ENCODE measurements at places on chromosomes 7 and 10.

DNA sequence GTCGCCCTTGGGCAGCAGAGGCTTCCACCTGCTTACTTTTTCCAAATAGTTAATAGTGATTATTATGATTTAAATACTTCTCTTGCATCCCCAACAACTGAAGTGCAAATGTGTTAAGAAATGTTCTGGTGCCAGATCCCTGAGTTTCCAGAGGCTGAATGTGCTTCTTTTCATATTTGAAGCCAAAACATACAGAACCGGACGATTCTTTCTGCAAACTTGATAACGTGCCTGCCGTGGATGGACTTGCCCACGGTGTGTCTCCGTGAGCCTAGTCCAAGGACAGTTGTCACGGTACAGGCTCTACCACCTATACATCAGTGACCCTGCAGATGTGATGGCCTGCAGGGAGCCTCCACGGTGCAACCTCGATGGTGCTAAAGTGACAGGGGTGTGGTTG, 198.6 kb upstream of the LYZL2 start:
- no peak for DNase-seq

GRCh38 chr10:119477444-119477843, 65.1 kb downstream of the RGS10 start:
- DNase-seq, result no peak

DNA sequence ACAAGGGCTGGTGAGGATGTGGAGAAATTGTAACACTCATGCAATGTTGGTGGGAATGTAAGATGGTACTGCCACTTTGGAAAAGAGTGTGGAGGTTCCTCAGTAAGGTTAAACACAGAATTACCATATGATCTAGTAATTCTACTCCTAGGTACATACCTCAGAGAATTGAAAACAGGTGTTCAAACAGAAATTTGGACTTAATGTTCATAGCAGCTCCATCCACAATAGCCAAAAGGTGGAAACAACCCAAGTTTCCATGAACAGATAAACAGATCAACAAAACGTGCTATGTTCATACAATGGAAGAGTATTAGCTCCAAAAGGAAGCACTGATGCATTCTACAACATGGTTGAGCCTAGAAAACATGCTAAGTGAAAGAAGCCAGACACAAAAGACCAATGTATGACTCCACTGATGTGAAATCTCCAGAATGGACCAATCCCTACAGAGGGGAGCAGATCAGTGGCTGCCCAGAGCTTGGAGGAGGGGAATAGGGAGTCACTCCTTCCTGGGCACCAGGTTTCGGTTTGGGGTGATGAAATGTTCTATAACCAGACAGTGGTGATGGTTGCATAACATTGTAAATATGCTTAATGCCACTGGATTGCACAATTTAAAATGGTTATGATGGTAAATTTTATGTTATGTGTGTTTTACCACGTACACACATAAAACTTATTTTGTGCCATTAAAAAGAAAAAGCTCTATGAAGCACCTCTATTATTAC, 5.7 kb upstream of the WDR86 start:
- DNase-seq, result no peak

DNA sequence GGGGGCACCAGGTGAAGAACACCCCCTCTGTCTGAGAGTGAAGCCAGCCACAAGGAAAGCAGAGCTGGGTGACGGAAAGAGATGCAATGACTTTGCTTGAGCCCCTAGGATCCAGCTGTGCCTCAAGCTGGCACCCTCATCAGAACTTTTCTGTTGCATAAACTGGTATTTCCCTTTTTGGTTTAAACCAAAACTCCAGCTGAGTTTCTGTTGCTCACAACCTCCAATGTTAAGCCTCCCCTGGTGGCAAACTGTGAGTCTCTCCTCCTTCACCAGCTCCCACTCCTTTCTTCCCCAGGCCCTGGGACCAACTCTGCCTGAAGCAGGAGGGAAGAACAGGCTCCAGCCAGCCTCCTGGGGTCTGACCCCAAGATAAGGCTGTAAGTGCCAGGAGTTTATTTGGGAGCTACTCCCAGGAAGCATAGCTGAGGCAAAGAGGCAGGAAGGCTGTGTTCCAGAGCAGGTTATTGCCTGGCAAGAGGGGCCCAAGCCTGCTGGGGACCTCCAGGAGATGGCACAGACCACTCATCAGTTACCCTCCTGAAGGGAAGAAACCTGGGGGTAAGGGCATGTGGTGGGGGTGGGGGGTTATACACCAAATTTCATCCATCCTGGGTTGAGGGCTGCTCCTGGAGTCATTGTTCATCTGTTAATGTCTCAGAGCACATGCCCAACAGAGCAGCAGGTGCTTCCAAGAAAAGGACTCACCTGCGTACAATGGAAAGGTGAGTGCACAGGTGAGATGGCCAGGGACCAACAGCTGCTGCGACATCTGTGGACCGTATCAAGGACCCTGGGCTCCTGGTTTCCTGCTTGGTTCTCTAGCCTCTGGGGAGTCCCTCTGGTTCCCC, 73.3 kb upstream of the NANOS1 start:
- no peak for DNase-seq

GRCh38 chr10:6423413-6424170, 156.5 kb downstream of the PRKCQ start:
- no peak for DNase-seq

GRCh38 chr7:152565731-152566130, 110.2 kb downstream of the XRCC2 start:
- no peak for DNase-seq

DNA sequence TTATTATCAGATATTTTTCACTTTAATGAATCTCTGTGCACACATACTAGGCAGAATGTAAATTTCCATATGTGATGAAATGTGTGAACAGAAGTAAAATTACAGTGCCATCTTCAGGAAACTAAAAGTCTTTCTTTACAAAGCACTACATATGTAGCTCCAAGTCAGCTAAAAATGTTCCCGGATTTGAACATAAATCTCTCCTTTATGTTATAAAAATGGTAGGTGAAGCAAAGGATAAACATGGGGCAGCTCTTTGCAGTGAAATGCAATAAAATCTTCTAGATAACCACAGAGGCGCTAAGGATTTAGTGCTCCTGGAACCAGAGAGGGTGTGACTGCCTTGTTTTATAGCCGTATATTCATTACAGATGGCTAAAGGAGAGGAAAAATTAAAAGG, 104.9 kb upstream of the C7orf33 start:
- DNase-seq, result no peak

DNA sequence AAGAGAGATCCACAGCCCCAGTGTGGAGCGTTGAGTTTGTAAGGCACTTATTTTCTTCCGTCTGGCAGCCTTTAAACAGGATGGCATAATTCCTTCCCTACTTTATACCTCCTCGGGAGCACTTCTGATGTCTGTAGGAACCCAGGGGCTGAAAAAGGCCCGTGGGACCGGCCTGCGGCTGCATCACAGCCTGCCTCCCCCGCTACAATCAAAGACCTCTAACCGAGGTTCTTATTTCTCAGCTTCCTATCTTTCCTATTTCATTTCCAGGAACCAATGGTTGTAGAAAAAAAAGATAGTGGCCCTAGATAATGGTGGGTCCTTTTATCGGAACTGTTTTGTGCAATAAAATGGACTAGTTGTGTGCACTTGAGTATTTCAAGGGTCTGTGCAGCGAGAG, 4.1 kb upstream of the CTBP2 start:
- DNase-seq, result no peak

DNA sequence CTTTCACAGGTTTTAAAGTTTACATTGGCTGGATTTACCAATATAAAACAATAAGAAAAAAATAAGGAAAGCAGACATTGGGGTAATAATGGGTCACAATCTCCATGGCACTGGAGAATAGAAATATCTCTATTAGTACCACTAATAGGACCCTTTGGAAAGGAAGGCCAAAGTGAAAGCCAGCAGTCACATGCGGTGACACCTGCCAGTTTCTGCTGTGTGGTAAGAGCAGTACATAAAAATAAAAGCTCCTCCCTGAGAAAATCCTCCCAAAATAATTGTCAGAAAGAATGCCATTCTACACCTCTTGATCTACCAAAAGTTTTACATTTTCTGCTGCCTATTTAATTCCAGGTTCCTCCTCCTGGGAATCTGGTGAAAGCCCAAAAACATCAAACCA, 30.4 kb upstream of the SLC13A1 start:
- DNase-seq, result no peak

- DNase-seq, result no peak
Measured at GRCh38 chr10:86020134-86020533, 346.5 kb downstream of the GRID1 start.

- DNase-seq, result no peak
Measured at GRCh38 chr7:96120445-96121225, 201.3 kb downstream of the SLC25A13 start.

DNA sequence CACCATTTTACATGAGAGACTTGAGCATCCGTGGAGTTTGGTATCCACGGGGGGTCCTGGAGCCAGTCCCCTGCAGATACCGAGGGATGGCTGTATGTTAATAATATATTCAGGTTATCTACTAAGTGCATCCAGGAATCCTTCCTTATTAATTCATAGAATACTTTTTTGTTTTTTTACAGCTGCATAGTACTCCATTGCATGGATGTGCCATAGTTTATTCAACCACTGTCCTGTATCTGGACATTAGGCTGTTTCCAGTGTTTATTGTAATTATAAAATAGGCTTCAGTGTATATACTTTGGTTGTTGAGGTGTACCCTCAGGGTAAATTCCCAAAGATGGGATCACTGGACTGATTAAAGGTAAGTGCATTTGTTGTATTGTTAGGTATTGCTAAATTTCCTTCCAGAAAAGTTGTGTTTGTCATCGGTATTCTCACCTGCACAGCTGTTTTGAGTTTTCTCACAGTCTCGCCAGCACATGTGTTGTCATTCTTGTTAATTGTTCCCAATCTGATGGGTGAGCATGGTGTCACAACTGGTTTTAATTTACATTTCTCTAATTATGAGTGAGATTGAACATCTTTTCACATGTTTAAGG, 55.1 kb downstream of the INPP5F start:
- no peak for DNase-seq

- no peak for DNase-seq
Measured at GRCh38 chr10:77121829-77122228, 515.8 kb downstream of the KCNMA1 start.

DNA sequence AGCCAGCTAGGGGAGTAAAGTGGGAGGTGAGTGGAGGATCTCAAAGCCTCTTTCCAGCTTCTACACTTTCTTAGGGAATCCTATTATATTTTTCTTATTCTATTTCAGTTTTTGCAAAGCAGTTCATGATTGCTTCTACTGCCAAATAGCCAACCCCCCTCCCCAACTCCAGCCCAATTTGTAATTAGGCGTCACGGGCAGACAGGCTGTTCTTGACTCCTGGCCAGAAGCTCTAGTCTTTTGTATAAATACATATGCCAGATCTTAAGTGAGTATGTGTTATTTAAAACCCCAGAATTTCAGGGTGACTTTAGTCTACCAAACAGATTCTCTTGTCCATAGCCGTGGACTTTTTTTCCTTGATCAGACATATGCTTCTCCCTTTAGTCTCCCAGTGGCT, 255.2 kb downstream of the BUB3 start:
- no peak for DNase-seq

- DNase-seq, result peak; percentile 25
Measured at GRCh38 chr7:92461027-92462003, 14.0 kb downstream of the GATAD1 start.

DNA sequence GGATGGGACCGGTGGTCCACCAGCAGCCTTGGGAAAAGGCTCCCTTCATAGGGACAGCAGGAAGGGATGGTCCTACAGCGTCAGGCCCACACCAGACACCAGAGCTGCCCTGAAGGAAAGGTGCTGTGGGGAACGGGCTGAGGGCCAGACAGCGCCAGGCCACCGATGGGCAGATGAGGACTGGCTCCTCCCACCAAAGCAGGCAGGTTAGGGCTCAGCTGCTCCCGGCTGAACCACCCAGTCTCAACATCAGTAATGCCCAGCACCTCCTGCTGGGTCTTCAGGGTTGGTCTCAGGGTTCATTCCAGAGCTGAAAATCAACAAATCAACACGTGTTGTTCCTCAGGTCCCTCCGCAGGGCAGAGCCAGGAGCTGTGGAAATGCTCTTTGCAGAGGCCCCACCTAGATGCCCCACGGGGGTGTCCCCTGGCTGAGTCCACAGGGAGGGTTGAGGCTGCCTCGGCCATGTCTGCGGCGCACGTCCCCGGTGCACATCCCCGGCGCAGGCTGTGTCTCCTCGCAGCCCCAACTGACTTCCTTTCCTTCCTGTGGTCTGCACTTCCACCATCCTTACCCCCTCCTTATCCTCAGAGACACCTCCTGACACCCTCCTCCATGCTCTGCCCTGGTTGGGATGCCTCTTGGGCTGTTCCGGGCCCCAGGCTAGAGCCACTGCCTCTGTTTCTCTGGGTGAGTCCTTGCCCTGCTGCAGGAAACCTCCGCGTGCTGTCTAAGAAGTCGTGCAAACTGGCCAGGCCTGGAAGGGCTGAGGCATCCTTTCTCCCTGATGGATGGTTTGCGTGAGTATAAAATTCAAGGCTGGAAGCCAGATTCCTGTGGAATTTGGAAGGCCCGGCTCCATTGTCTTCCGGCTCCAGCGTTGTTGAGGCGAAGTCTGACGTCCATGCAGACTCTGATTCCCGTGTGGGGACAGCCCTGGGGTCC, 32.8 kb upstream of the CFAP46 start:
- DNase-seq, result no peak
